ENCODE measurements at places on chromosomes 16 and 17.
A peak's percentile ranks its signal among the peaks of the same experiment; 100 is the strongest.

DNA sequence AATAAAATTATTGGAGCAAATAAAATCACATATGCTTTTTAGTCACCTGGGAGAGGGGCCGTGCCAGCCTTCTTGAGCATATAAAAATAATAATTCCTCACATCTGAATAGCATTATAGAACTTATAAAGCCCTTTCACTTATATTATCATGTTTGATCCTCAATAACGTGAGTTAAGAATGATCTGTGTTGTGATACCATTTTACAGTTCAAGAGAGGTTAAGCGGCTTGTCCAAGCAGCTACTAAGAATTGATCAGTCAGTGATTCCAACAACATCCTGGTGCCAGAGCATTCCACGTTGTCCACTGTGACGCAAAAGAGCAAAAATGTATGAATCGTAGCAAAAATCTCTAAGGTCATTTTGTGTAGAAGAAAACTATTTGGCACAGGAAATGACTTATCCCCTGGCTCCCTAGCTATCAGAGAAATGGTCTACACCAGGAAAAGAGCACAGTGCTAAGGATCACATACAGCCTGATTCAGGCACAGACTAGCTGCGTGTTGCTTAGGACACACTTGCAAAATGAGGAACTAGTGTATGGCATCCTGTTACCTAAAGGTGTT lies 33.0 kb downstream of the ANKFN1 start:
- H3K27me3 ChIP-seq = no peaks in the 10 kb centered on the region
- no peak overlapping the region for H3K4me3 ChIP-seq
- peak; percentile 9 for DNase-seq

DNA sequence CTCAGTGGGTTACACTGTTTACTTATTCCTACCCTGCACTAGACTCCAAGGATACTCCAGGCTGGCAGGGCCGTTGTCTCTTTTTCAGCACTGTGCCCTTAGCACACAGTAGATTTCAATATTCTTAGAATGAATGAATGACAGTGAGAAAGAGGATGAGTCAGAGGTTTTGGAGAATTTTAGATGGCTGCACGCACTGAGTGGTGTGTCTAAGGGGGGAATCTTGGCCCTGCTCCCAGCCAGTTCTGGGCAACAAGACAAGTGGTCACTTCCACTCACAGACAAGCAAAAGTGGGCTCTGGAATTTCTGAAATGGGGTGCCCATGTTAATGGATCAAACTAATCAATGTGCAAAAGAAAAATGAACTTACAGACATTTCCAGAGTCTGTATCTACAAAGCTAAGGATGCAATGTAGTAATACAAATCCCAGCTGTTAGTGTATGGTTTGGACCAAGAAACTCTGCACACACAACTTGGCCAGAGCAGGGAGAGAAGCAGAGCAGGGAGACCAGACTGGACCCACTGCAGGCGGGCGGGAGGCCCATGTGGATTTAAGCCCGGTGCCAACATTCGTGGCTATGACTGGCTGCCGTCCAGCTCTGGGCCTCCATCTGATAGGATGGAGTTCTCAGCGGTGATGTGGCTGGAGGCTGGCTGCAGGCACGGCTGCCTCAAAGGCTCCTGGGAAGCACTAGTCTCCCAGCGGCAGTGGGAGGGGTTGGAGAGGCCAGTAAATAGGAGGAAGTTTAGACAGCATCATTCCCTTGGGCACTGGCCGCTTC lies 95.6 kb upstream of the CDYL2 start:
- peaks cover 13% of the 10 kb centered on the region for H3K4me1 ChIP-seq
- no peak overlapping the region for H3K4me3 ChIP-seq
- peak overlapping the region; percentile 67 for H3K27ac ChIP-seq
- H3K27me3 ChIP-seq = no peaks in the 10 kb centered on the region
- DNase-seq = peak; percentile 76

DNA sequence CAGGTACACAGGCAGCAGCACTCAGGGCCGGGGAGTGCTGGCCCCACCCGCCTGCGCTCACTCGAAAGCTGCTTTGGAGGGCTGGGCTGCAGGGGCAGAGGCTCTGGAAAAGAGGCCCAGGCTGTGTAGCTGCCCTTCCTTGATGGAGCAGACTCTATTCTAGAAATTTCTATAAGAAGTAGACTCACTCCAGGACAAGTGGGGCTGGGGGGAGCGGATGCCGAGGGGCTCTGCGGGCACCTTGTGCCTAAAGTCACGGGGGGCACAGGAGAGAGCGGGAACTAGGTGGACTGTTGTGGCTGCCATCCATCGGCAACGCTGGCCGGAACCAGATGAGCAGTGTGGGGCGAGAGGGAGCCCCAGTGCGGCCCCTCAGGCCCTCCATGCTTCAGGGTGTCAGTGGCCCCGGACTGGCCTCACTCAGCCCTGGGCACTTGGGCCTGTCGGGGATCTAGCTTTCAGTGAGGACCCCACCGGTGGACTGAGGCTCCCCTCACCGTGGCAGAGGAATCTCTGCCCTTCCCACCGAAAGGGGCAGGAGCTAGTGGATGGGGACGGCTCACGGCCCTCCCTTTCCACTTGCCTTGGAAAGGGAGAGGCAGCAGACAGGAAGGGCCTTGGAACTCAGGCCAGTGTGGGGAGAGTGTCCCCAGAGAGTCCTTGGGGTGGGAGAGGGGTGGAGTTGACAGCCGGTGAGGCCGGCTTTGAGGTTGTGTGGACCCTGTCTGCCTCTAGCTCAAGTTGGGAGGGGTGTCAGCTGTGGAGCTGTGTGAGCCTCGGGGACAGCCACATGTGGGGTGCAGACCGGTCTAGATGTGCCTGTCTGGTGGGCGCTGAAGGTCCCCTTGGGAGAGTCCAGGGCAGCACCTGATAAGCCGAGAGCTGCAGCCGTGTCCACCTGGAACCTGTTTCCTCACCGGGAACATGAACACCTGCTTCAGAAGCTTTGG lies 16.6 kb downstream of the ENDOV start:
- no peaks in the 10 kb centered on the region for H3K4me1 ChIP-seq
- H3K27ac ChIP-seq = no peak overlapping the region
- H3K4me3 ChIP-seq = no peak overlapping the region
- H3K36me3 ChIP-seq = no peaks in the 10 kb centered on the region
- no peaks in the 10 kb centered on the region for H3K27me3 ChIP-seq

DNA sequence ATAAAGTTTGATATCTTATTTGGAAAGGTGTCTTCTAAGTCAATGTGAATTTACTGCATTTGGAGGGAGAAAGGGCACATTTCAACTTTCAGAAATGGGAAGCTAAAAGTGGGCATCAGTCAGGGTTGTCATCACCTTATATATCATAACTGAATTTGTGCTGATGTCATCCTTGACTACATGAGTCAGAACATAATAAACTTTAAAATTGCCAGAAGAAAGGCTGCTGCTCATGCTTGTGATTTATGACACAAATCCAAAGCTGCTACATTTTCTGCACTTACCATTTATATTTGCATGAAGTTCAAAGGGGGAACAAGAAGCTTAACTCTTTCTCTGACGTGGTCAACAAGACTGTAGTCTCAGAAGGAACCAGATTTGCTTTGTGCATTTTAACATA lies 196.6 kb downstream of the UTP18 start:
- H3K4me3 ChIP-seq = no peak overlapping the region
- peak; percentile 25 for DNase-seq
- no peak overlapping the region for H3K27ac ChIP-seq
- H3K27me3 ChIP-seq = 0 out of 2 replicates have a peak, but pooled peaks cover 11% of the 10 kb centered on the region

GRCh38 chr17:63740464-63741142 lies 996 bp downstream of the STRADA start:
- peaks cover 15% of the 10 kb centered on the region for H3K4me1 ChIP-seq
- peak; percentile 51 for DNase-seq
- H3K27ac ChIP-seq = peak overlapping the region; percentile 56

- H3K27ac ChIP-seq = peak overlapping the region; percentile 40
- H3K4me3 ChIP-seq = peak overlapping the region; percentile 99
- H3K36me3 ChIP-seq = peaks cover 18% of the 10 kb centered on the region
- peaks cover 20% of the 10 kb centered on the region for H3K4me1 ChIP-seq
Observed at GRCh38 chr16:66751053-66751302, 431 bp downstream of the DYNC1LI2 start.

DNA sequence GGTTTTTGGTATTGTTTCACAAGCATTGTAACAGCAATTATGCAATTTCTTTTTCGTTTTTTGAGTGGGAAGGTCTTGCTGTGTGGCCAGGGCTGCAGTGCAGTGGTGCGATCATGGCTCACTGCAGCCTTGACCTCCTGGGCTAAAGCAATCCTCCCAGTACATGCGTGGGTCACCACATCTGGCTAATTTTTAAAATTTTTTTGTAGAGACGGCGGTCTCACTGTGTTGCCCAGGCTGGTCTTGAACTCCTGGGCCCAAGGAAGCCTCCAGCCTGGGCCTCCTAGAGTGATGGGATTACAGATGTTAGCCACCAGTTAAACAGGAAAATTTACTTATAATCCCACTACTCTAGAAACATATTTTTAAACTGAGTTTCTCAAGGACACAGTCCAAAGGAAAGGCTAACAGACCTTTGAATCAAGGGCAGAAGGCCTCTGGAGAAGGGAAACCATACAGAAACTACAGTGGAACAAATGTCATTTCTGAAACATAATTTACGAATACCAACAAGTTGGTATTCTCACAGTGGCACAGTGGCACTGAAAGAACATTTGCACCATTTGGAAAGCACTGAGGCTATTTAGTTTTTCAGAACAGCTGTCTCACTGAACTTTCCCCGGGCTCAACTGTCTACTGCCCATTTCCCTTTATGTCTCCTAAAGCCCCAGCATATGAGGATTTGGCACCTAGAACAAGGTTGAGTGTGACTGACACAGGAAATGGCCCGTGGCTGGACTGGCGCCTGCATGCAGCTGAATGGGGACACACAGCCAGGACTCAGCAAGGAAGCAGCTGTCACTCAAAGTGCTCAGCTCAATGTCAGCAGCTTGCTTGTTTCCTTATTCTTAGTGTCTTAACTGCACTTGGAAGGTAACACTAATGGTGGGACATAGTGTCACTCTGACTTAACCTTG lies 2.8 kb upstream of the PRKAR1A start:
- no peak overlapping the region for H3K4me3 ChIP-seq
- no peaks in the 10 kb centered on the region for H3K36me3 ChIP-seq
- DNase-seq = peak; percentile 14
- H3K27ac ChIP-seq = no peak overlapping the region
- peaks cover 27% of the 10 kb centered on the region for H3K4me1 ChIP-seq
- H3K27me3 ChIP-seq = no peaks in the 10 kb centered on the region

- H3K27me3 ChIP-seq = no peaks in the 10 kb centered on the region
- no peak for DNase-seq
- peaks cover 3% of the 10 kb centered on the region for H3K4me1 ChIP-seq
- no peak overlapping the region for H3K27ac ChIP-seq
Observed at GRCh38 chr17:59793205-59793604, 85.8 kb downstream of the VMP1 start.

GRCh38 chr16:61564716-61565115 lies 471.5 kb downstream of the CDH8 start:
- H3K4me1 ChIP-seq = no peaks in the 10 kb centered on the region
- H3K27ac ChIP-seq = no peak overlapping the region
- H3K36me3 ChIP-seq = no peaks in the 10 kb centered on the region
- no peaks in the 10 kb centered on the region for H3K27me3 ChIP-seq

GRCh38 chr16:23320693-23321092 lies 18.6 kb downstream of the SCNN1B start:
- no peak overlapping the region for H3K27ac ChIP-seq
- no peak overlapping the region for H3K4me3 ChIP-seq
- no peak for DNase-seq
- no peaks in the 10 kb centered on the region for H3K27me3 ChIP-seq

DNA sequence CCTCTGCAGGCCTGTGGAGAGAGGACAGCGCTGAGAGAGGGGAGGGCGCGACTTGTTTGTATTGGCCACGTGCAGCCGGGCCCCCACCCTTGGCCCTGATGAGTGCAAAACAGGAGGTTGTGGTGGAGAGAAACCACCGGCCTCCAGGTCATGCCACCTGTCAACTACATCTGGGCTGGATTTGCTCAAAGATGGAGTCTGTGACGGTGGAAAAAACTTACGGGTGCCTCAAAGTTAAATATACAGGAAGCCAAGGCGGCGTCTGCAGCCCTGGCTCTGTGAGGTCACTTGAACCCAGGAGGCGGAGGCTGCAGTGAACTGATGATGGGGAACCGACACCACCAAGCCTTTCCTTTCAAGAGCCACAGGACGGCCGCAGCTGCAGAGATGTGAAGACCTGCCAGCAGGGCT lies 15.7 kb downstream of the C16orf74 start:
- H3K4me1 ChIP-seq = no peaks in the 10 kb centered on the region
- no peaks in the 10 kb centered on the region for H3K36me3 ChIP-seq
- no peaks in the 10 kb centered on the region for H3K27me3 ChIP-seq
- no peak for DNase-seq
- no peak overlapping the region for H3K27ac ChIP-seq

- no peaks in the 10 kb centered on the region for H3K36me3 ChIP-seq
- peak overlapping the region; percentile 5 for H3K4me3 ChIP-seq
- peaks cover 46% of the 10 kb centered on the region for H3K4me1 ChIP-seq
- no peaks in the 10 kb centered on the region for H3K27me3 ChIP-seq
- peak overlapping the region; percentile 92 for H3K27ac ChIP-seq
Observed at GRCh38 chr17:71402661-71403141, 718.1 kb upstream of the SOX9 start.

DNA sequence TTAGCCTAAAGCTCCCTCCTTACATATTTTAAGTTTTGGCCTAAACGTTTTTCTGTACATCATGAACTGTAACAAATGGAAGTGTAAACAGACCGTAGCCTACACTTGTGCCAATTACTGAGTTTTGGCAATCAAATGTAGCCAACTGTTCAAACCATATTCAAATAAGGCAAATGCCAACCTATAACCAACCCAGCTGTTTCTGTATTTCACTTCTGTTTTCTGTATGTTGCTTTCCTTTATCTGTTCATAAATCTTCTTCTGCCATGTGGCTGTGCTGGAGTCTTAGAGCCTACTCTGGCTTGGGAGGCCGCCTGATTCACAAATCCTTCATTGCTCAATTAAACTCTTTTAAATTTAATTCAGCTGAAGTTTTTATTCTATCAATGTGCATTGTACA lies 6.9 kb upstream of the C16orf78 start:
- no peak overlapping the region for H3K27ac ChIP-seq
- no peaks in the 10 kb centered on the region for H3K36me3 ChIP-seq
- no peak for DNase-seq
- H3K27me3 ChIP-seq = no peaks in the 10 kb centered on the region
- no peak overlapping the region for H3K4me3 ChIP-seq
- H3K4me1 ChIP-seq = no peaks in the 10 kb centered on the region

- no peaks in the 10 kb centered on the region for H3K4me1 ChIP-seq
- DNase-seq = no peak
- H3K4me3 ChIP-seq = no peak overlapping the region
- H3K27ac ChIP-seq = no peak overlapping the region
- H3K27me3 ChIP-seq = no peaks in the 10 kb centered on the region
Observed at GRCh38 chr16:11306381-11306780, 25.3 kb upstream of the PRM1 start.

GRCh38 chr17:65509032-65509431 lies 52.4 kb downstream of the AXIN2 start:
- H3K36me3 ChIP-seq = no peaks in the 10 kb centered on the region
- H3K4me3 ChIP-seq = no peak overlapping the region
- no peak for DNase-seq
- no peak overlapping the region for H3K27ac ChIP-seq

- H3K4me1 ChIP-seq = peaks cover 10% of the 10 kb centered on the region
- H3K27ac ChIP-seq = no peak overlapping the region
- DNase-seq = no peak
- H3K36me3 ChIP-seq = no peaks in the 10 kb centered on the region
- no peak overlapping the region for H3K4me3 ChIP-seq
- no peaks in the 10 kb centered on the region for H3K27me3 ChIP-seq
Observed at GRCh38 chr17:28053044-28053670, 10.7 kb downstream of the NLK start.

- peaks cover 15% of the 10 kb centered on the region for H3K4me1 ChIP-seq
- H3K4me3 ChIP-seq = no peak overlapping the region
Observed at GRCh38 chr16:70160388-70160787, 13.2 kb upstream of the CLEC18C start.
